ENCODE measurements at places on chromosomes 16 and 17.

GRCh38 chr16:73064994-73065545, 17.1 kb upstream of the ZFHX3 start:
- DNase-seq: no peak

- no peak for DNase-seq
These were observed 33.6 kb downstream of the MEOX1 start for GRCh38 chr17:43628089-43628650.

GRCh38 chr17:65593092-65593854, 31.8 kb upstream of the AXIN2 start:
- DNase-seq: no peak

GRCh38 chr16:69836257-69836656, 74.1 kb downstream of the WWP2 start:
- no peak for DNase-seq

- no peak for DNase-seq
These were observed 40.5 kb downstream of the SHISA9 start for GRCh38 chr16:12941896-12942295.

- no peak for DNase-seq
These were observed 5.7 kb upstream of the NME1 start for GRCh38 chr17:51147650-51148049.

GRCh38 chr17:81210868-81211267, 11.9 kb downstream of the CEP131 start:
- DNase-seq: no peak

GRCh38 chr17:41904242-41904841, 14.4 kb downstream of the ACLY start:
- DNase-seq: no peak

- DNase-seq: no peak
These were observed 704.9 kb downstream of the MAF start for GRCh38 chr16:78895681-78896080.

DNA sequence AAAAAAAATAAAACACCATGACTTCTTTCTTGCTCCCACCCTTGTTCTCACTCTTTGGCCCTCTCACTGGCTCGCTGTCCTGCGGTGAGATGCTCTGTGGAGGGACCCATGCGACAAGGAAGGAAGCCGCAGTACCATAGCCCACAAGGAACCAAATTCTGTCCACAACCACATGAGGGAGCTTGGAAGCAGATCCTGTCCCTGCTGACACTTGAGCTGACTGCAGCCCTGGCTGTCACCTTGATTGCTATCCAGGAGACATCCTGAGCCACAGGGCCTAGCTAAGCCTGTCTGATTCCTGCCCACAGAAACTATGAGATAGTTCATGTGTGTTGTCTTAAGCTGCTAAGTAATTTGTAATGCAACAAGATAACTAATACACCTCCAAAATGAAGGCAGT, 4.8 kb upstream of the MT2A start:
- peak; percentile 38 for DNase-seq

GRCh38 chr17:45423975-45424335, 8.7 kb downstream of the ARHGAP27 start:
- no peak for DNase-seq

All from NCI-H69 (cell line).